ENCODE measurements at places on chromosomes 5 and 9.

- no peak for DNase-seq
Measured at GRCh38 chr9:14453286-14453685, 139.3 kb upstream of the NFIB start.

GRCh38 chr9:12651125-12651524 is 42.1 kb upstream of the TYRP1 start:
- no peak for DNase-seq

DNA sequence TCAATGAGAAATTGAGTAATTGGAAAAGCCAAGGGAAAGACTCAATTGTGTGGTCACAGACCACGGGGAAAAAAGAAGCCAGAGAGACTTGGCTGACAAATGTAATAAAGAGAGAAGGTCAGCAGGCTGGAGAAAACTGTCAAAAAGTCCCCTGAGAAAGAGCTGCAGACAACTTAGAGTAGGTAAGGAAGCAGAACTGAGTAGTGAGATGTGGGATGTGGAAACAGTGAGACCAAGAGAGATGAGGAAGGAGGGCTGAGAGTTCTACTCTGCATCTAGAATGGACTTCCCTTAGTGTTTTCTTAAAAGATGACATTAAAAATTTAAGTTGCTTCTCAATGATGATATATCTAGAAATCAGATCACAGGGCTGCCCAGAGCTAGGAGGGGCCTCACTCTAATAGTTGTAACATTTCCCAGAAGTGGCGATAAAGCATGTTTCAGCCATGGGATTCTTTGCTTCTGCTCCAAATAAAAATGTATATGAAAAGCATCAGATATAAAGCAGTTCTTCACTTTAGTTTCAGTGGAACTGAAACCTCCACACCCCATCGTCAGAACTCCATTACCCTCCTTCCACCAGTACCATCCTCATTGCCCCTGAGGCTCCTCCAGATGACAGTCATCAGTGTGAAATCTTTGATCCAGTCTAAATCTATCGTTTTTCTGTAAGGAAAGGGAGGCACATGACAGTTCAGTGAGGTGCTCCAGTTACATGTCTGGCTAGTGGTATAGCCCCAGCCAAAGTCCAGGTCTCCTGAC is 80.6 kb downstream of the SPEF2 start:
- no peak for DNase-seq

- no peak for DNase-seq
Measured at GRCh38 chr5:56717253-56717987, 97.9 kb upstream of the MAP3K1 start.

DNA sequence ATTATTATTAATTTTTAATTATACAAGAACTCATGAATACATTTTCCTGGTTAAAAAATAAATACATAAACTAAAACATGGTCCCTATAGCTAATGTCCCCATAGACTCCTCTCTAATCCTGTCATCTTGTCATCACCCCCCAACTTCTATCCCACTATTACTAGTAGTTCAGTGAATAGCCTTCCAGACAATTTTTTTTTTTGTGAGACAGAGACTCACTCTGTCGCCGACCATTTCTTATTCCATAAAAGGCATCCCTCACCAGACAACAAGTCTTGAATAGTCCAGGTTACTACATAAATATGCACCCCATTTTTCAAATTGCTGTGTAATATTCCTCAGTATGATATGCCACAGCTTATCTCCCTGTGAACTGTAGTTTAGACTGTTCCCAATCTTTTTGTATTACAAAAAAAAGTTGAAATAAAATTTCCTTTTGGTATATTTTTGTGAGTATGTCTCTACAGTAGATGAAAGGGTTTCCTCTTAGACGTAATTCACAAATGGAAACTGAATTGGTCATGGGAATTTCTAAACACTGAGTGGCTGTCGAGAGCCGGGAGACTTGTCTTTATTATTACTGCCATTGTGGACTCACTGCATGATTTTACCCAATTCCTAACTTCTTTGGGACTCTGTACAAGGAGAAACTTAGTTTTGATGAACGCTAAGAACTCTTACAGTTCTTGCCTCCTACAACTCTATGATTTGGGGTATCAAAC is 6.4 kb upstream of the ABLIM3 start:
- no peak for DNase-seq

- DNase-seq: no peak
Measured at GRCh38 chr9:87713278-87713987, 12.5 kb upstream of the CTSL start.

DNA sequence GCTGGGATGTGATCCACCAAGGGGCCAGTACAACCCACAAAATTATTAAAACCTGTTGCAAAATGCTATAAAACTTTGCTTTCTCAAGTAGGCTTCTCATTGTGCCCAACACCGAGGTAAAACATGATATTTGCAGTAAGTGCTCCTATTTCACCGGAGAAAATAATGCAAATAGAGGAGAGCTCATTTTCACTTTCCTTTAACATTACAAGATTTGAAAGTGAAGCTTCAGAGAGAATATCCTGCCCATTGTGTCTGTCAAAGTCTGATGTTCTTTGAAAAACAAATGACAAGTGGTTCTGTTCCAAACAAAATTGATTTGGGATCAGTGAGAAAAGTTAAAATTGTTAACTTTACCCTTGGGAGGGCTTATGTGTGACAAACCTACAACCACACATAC is 287.1 kb downstream of the KCNN2 start:
- DNase-seq: no peak
